Stimulated activated CD8-positive, alpha-beta memory T cell treated with anti-CD3 and anti-CD28 coated beads, Interleukin-4, amount 100 ng/mL, for 1 hour (primary cell): ENCODE measurements at places on chromosomes 5 and 9.

- no peak for DNase-seq
These were observed 12.6 kb upstream of the PCBD2 start for GRCh38 chr5:134892282-134892681.

DNA sequence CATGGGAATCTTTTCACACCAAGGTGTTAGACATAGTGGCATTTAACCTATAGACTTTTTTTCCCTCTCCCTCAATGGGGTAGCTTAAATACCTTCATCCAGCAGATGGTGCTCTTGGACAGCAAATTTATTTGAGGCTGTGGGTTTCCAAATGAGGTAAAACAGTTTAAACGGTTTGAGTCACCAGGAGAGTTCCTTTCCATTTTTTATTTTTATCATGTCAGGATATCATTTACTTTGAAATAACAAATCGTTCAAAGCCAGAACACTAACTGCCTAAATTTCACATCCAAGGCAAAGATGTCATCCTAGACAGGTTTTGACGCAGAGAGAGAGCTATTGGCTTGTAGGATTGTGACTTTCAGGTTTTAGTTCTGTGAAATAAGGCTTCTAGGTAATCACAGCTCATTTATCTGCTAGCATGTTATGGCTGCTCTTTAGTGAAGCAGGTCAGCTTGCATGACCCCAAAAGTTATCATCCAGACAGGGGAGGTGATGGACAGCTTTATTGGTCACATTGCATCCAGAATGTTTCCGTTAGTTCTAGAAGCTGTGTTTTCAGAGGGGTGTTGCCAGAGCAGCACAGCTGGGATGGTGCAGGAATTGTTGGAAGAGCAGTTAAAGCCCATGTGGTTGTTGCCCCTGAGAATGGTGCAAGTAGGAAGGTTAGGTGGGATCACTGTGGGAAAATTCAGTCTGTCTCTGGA is 69.8 kb downstream of the KDM4C start:
- no peak for DNase-seq

DNA sequence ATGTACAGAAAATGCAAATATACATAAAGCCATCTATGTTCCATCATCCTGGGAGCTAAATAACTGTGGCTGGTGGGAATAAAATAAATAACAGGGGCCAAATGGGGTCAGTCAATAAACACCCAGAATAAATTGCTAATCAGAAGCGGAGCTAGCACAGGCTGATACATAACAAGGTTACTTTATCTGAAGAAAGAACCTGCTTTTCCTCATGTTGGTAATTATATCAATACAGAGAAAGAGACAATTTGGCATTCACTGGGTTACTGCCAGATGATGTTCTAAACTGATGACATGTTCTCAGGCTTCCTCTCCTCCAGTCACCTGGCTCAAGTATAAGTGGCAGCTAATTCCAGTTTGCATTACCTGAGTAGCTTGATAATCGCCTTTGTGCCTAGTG is 144.9 kb upstream of the CD180 start:
- DNase-seq, result no peak

DNA sequence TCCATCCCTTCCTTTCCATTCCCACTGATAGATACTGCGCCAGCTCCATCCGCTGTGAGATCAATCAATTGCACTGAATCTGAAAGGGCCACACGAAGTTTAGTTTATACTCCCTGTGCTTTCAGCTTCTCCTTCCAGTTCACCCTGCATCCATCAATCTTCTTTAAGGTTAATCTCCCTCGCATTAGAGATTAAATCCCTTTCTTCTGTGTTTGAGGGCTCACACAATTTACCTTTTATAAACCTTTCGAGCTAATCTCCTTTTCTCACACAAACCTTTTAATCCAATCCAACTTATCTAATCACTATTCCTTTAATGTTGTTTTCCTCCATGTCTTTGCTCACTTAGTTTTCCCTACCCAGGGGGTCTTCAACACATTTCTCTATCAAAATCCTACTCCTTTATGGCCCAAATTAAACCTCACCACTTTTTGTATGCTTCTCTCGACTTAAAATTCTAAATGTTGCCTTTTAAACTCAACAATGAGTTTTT is 64.6 kb upstream of the HAPLN1 start:
- DNase-seq, result no peak

GRCh38 chr5:74892921-74893320 is 26.7 kb upstream of the FAM169A start:
- no peak for DNase-seq

GRCh38 chr5:5026409-5026785 is 113.7 kb upstream of the ADAMTS16 start:
- DNase-seq, result no peak

DNA sequence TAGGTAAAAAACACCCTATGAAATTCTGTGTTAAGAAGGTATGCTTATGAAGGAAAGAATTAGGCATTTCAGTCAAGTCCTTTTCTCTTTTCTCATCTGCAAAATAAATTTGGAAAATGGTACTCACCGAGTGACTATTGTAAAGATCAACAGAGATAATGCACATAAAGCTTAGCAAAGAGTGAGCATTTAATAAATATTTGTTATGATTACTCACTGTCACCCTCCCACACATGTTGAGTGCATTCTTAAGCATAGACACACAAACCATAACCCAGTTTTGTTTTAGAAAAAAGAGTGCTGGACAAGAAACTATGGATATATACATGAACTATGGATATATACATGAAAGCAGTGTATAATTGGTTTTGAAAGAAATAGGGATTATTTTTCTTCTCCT is 54.7 kb upstream of the PRLR start:
- DNase-seq, result no peak

DNA sequence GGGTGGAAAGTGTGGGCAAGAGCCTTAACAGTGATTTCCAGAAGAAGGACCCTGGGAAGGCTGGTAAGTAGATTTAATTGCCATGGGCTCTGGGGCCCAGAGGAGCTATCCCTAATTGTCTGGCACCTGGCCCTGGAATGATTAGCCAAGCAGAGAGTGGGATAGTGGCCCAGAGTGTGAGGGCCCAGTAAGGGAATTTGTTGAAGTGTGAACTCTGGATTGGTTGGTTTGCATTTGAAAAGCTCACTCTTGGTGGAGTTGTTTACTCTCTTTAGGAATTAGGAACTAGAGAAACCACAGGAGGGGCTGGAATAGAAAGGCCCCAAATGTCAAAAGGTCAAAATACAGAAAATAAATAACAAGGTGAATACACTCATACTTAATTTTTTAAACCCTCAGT is 207.1 kb downstream of the GABRG2 start:
- no peak for DNase-seq
